Melanocyte of skin (primary cell): ENCODE measurements at places on chromosomes 3 and 15. TPM values are rescaled to one million over a fixed set of nuclear protein-coding genes. Genes with fewer than 3 reads are reported as not detected.

IL17RB gene
- total RNA-seq: under 0.01 and 0.15 TPM in 2 replicates

FAM107A gene
- total RNA-seq: not detected in 2 replicates

CCR1 gene
- total RNA-seq: 1.5 TPM in 1 of 2 replicates, not detected in the other

VGLL3 gene
- total RNA-seq: 0.69 and 3.3 TPM in 2 replicates

CHRFAM7A gene
- 0.15 and 2.3 TPM in 2 replicates for total RNA-seq

KCTD6 gene
- total RNA-seq: 7.3 and 9.1 TPM in 2 replicates
